ENCODE measurements at places on chromosomes 13 and 19. TPM values are rescaled to one million over a fixed set of nuclear protein-coding genes. Genes with fewer than 3 reads are reported as not detected.

GRCh38 chr13:28077231-28077630 is 23.1 kb downstream of the FLT3 start:
- H3K36me3 ChIP-seq: no peaks in the 10 kb centered on the region
- H3K27me3 ChIP-seq: no peaks in the 10 kb centered on the region
- no peak overlapping the region for H3K27ac ChIP-seq
- H3K4me1 ChIP-seq: no peaks in the 10 kb centered on the region
- DNase-seq: no peak

The CCDC194 gene
- 2.5 TPM for total RNA-seq

DNA sequence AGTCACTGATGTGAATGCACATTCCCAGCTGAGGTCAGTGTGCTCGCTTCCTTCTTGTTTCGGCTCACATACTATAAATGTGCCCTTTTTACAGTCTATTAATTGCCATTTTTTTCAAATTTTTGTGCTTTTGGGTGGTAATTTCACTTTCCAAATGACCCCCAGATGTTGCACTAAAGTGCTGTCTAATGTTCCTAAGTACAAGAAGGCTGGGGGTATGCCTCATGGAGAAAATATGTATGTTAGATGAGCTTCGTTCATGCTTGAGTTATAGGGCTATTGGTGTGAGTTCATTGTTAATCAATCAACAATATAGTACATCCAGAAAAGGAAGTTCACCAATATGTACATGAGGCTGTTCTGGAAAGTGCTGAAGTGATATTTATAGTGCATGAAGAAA is 84.7 kb downstream of the KL start:
- DNase-seq: no peak
- no peaks in the 10 kb centered on the region for H3K36me3 ChIP-seq
- H3K4me3 ChIP-seq: no peak overlapping the region
- no peak overlapping the region for H3K27ac ChIP-seq
- H3K27me3 ChIP-seq: no peaks in the 10 kb centered on the region
- no peaks in the 10 kb centered on the region for H3K4me1 ChIP-seq

GRCh38 chr13:87129602-87130300 is 541.4 kb upstream of the SLITRK5 start:
- H3K36me3 ChIP-seq: no peaks in the 10 kb centered on the region
- H3K4me1 ChIP-seq: no peaks in the 10 kb centered on the region
- H3K27me3 ChIP-seq: no peaks in the 10 kb centered on the region
- H3K27ac ChIP-seq: no peak overlapping the region
- no peak overlapping the region for H3K4me3 ChIP-seq

The TEX101 gene
- total RNA-seq: not detected

The OXGR1 gene
- not detected for total RNA-seq

DNA sequence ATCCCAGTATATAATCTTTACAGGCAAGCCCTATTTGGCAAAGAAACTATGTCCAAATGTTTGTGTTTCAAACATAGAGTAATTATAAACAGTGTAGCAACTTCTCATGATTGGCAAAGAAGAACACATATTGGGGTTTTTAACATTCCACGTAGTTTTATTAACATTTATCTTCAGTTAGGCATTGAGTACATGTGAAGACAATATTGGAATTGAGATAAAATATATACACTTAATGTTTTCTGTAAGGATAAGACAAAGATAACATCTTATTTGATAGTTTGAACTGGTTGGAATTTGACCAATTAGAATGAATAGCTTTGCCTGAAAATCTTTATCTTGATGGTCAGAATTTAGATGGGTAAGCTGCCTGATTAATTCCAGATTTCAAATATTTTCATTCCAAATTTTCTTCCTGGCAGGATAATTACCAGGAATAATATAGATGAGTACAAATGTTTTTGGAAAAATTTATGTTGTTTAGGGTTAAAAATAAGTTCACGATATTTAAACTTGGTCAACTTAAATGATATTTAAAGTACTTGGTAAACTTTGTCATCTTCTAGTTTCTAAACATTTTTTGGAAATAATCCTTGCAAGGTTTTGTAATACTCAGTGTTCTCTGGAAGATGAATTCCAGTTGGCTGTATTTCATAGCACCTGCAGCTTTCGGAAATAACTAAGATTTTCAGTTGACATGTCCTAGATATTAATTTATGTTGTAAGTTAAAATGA is 536.5 kb upstream of the SPRY2 start:
- no peak overlapping the region for H3K27ac ChIP-seq
- H3K36me3 ChIP-seq: no peaks in the 10 kb centered on the region
- H3K27me3 ChIP-seq: no peaks in the 10 kb centered on the region
- no peak for DNase-seq

GRCh38 chr19:34337739-34338138 is 27.3 kb upstream of the GPI start:
- DNase-seq: no peak
- H3K27me3 ChIP-seq: no peaks in the 10 kb centered on the region
- H3K36me3 ChIP-seq: no peaks in the 10 kb centered on the region
- H3K27ac ChIP-seq: no peak overlapping the region
- H3K4me1 ChIP-seq: no peaks in the 10 kb centered on the region

The TMIGD2 gene
- not detected for total RNA-seq

DNA sequence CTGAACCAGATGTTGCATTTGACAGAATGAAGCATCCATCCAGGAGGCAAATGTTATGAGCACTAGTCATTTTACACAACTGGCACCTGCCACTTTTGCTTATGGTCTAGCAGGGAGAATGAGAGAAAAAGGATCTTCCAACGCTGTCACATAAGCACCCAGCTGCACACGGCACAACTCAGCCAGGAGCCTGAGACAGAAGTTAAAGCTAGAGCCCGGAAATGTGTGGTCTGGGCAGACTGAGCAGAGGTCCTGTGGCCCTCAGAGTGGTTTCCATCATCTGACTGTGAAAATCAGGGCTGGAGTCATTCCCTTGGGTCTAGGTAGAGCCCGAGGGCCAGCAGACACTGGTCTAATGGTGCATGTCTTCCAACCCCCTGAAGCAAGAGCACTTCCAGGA is 78.4 kb upstream of the XPO4 start:
- H3K27me3 ChIP-seq: no peaks in the 10 kb centered on the region
- H3K36me3 ChIP-seq: no peaks in the 10 kb centered on the region
- H3K4me1 ChIP-seq: no peaks in the 10 kb centered on the region
- no peak overlapping the region for H3K27ac ChIP-seq
- no peak overlapping the region for H3K4me3 ChIP-seq

The SULT2A1 gene
- not detected for total RNA-seq

- H3K4me3 ChIP-seq: peak within 1 kb of the TSS; percentile 93
- H3K27me3 ChIP-seq: no peaks in the 10 kb centered on the region
- no peaks in the 10 kb centered on the region for H3K36me3 ChIP-seq
- H3K27ac ChIP-seq: peak within 1 kb of the TSS; percentile 98
- H3K4me1 ChIP-seq: no peaks in the 10 kb centered on the region
Observed at GRCh38 chr13:114281351-114282040, at the start of gene UPF3A. UPF3A (plus strand) TSS chr13:114281601; CDS start chr13:114281640, 39 bp downstream.

DNA sequence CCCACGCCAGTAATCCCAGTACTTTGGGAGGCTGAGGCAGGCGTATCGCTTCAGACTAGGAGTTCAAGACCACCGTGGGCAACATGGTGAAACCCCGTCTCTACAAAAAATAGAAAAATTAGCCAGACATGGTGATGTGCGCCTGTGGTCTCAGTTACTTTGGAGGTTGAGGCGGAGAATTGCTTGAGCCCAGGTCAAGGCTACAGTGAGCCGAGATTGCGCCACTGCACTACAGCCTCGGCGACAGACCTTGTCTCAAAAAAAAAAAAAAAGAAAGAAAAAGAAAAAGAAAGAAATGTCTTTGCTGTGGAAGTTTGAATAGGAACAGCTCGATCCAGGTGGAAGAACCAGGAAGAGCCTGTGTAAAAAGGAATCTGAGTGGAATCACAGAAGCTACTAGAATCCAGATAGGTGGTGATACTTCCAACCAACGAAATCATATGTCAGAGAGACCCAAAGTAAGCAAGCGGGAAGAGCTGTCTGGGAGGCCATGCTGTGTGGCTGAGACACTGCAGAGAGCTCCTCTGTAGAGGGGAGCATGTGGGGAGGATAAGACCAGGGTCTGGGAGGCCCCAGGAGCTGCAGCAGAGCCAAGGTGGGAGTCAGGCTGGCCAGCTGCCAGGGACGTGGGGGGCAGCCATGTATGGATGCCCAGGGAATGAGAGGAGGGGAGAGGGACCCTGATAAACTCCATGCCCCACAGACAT is 21.1 kb downstream of the LATS2 start:
- peaks cover 18% of the 10 kb centered on the region for H3K4me1 ChIP-seq
- no peak overlapping the region for H3K27ac ChIP-seq
- H3K36me3 ChIP-seq: no peaks in the 10 kb centered on the region
- H3K4me3 ChIP-seq: no peak overlapping the region
